Muscle of back (tissue), 13 donors: ENCODE measurements at places on chromosomes 7 and 10.

GRCh38 chr7:99860281-99861127 is 16.3 kb downstream of the OR2AE1 start:
- DNase-seq: no peak

DNA sequence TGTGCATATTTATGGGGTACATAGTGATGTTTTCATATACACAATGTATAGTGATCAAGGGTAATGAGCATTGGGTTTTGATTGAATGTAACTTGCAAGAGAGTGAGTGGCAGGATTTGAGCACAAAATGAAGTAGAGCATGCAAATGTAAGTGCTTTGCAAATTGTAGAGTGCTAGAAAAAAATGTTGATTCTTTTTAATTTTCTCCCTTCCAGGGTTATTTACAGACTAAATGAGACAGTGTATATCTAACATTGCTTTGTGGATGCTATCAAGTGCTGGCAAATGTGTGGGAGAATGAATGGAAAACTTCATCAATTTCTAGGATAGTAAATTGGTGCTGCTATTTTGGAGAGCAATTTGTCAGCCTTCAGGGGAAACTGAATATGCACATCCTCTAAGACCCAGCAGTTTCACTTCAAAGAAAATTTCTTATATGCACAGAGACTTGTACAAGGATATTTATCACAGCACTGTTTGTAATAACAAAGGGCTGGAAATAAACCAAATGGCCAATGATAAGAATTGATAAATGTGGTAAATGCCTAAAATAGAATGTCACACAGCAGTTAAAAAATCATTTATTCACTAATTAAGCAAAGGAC is 120.6 kb upstream of the PLPP4 start:
- no peak for DNase-seq

- peak; percentile 49 for DNase-seq
Observed at GRCh38 chr7:6392712-6393666, 54.8 kb downstream of the DAGLB start.

DNA sequence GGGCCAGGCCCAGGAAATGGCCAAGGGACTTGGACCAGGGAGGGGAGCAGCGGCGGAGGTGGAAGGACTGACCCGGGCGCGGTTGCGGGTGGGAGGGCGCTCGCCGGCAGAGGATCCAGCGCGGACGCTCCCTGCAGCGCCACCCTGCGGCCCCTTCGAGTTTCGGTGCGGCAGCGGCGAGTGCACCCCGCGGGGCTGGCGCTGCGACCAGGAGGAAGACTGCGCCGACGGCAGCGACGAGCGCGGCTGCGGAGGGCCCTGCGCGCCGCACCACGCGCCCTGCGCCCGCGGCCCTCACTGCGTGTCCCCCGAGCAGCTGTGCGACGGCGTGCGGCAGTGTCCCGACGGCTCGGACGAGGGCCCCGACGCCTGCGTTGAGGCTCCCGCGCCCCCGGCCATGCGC is 16.8 kb upstream of the ZNF467 start:
- no peak for DNase-seq

DNA sequence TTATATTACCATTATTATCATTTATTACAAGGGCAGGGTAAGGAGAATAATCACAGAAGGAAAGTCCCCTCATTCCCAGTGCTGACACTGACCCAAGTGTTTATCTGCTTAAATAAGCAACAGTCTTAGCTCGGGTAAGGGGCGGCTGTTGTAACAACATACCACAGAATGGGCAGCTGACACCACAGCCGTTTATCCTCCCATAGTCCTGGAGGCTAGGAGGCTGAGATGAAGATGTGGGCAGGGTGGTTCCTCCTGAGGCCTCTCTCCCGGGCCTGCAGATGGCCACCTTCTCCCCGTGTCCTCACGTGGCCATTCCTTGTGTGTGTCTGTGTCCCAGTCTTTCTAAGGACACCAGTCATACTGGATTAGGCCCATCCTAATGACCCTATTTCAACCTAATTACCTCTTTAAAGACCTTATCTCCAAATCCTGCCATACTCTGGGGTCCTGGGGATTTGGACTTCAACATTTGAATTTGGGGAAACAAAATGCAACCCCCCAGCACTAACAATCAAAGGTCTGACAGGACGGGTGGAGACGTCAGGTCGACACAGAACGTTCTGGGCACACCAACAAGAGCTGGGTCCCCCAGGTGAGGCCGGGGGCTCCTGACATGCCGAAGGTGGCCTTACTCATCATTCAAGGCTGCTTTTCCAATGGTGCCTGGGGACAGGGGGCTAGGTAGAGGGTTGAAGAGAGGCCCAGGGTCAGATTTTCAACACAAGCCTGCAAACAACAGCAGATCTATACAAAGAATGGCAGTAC is 93.5 kb downstream of the TNS3 start:
- DNase-seq: no peak

DNA sequence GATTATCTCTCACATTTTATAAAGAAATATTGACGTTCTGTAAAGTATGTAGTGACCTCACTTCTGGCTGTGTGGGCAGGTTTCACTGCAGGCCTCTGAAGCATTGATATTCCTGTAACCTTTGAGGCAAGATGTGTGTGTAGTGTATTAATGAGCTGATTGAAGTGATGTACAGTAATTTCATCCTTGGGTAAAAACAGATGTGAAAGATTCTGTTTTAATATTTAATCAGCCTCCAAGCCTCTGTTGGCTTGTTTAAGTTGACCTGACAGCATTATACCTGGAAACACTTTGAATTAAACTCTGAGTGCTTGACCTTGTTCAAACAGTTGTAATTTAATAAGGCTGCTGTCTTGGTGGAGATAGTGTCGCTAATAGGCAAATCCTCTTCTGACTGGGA is 74.9 kb downstream of the KAT6B start:
- no peak for DNase-seq

- no peak for DNase-seq
Observed at GRCh38 chr7:1152492-1152891, 7.5 kb downstream of the ZFAND2A start.

DNA sequence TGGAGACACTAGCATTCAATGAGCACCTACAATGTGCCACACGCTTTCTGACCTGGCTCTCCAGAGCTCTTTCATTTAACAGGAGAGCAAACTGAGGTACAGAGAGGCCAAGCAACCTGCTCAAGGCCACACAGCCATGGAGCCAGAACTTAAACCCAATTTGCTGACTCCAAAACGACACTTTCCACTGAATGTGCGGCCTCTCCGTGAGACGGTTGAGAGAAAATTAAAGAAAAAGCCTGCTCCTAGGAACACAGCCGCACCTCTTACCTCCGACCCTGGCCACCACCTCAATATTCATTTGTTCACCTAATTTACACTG is 42.8 kb downstream of the ZCCHC24 start:
- no peak for DNase-seq
